ENCODE measurements at places on chromosomes 16 and 17. TPM values are rescaled to one million over a fixed set of nuclear protein-coding genes. Genes with fewer than 3 reads are reported as not detected.

GGNBP2 gene
- 81.7 TPM for total RNA-seq

TEX14 gene
- 1.3 TPM for total RNA-seq

KRTAP9-2 gene
- total RNA-seq = not detected

CDC6 gene
- total RNA-seq = 1.4 TPM

GPS2 gene
- 62.9 TPM for total RNA-seq

TNFRSF17 gene
- 0.41 TPM for total RNA-seq

OTOP2 gene
- total RNA-seq = not detected

STARD3 gene
- total RNA-seq = 78.2 TPM

KIF18B gene
- 0.32 TPM for total RNA-seq

SOST gene
- not detected for total RNA-seq

AOC2 gene
- 2.0 TPM for total RNA-seq

Data from upper lobe of right lung (tissue), 1 donor.